ENCODE measurements at places on chromosomes 1 and 21. TPM values are rescaled to one million over a fixed set of nuclear protein-coding genes. Genes with fewer than 3 reads are reported as not detected.

Gene SMCP
- not detected for total RNA-seq

- no peak overlapping the region for H3K27ac ChIP-seq
- no peak for DNase-seq
- no peaks in the 10 kb centered on the region for H3K36me3 ChIP-seq
- H3K4me1 ChIP-seq = peaks cover 8% of the 10 kb centered on the region
- H3K27me3 ChIP-seq = peaks cover 12% of the 10 kb centered on the region
These were observed 5.1 kb upstream of the ETV3L start for GRCh38 chr1:157104598-157105293.

- peaks cover 9% of the 10 kb centered on the region for H3K27me3 ChIP-seq
- no peaks in the 10 kb centered on the region for H3K4me1 ChIP-seq
- no peaks in the 10 kb centered on the region for H3K36me3 ChIP-seq
- no peak overlapping the region for H3K27ac ChIP-seq
- no peak for DNase-seq
These were observed 74.8 kb downstream of the CASZ1 start for GRCh38 chr1:10721381-10722321.

Gene CHRM3
- 41.7 TPM for total RNA-seq

DNA sequence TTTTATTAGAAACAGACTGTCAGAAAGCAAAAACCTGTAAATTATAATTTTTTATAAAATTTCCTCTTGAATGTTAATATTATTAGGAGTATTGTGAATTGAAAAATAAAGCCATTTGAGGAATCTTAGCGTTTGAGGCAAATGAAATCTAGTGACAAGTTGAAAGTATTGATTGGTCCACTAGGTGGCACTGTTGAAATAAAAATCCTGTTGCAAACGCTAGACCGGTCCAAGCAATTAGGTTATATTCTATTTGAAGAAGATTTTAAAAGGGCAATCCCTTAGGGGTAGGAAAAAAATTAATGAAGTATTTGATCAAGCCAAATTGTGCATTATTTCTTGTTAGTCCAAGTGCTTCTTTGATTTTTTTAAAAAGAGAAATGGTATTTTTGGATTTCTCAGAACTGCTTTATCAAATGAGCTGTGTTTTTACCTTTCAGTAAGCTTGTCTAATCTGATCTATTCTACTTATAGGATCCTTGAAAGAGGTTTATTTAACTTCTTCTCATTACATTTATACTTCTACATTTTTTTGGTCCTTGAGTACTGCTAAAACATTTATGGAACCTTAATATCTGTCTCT, 57.7 kb downstream of the ATG4C start:
- no peak overlapping the region for H3K27ac ChIP-seq
- H3K36me3 ChIP-seq = no peaks in the 10 kb centered on the region
- DNase-seq = peak; percentile 45
- H3K4me3 ChIP-seq = no peak overlapping the region
- H3K27me3 ChIP-seq = peaks cover 2% of the 10 kb centered on the region
- H3K4me1 ChIP-seq = no peaks in the 10 kb centered on the region

Measured in endothelial cell (in vitro differentiated cells).